ENCODE measurements at places on chromosomes 12 and 14.

DNA sequence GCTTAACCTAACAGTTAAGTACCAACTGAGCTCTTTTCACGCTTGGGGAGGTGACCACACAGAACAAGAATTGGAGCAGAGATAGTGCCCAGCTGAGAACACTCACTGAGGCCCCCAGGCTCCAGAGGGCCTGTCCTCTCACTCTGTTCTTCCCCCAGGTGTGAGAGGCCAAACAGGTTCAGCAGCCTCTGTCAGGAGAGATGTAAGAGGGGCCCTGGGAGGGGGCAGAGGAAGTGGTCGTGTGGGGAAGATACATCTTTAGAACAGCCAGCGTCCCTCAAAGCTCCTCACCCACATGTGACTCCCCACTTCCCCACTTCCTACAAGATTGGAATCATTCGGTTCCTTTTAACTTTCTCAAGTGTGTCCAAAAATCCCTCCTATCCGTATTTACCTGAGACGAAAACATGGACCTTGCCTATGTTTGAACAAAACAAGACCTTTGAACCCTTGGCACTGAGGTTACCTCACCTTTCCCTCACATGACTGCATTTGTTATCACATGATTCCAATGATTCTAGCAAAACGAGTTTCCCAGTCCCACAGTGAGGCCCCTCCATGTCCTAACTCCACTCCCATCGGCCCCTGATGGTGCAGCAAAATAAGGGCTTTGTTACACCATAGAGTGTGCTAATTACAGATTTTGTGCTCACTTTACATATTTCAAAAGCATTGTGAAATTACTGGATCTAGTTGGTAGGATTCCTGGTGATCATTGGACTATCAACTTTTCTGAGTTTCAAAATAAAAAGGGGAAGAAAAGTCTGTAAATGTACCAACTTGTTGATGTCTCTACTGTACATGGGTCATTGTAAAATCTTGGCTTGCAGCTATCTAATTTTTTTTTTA is 40.0 kb upstream of the PAPOLA start:
- no peak for DNase-seq

- no peak for DNase-seq
Measured at GRCh38 chr14:81400852-81401251, 728 bp upstream of the STON2 start.

DNA sequence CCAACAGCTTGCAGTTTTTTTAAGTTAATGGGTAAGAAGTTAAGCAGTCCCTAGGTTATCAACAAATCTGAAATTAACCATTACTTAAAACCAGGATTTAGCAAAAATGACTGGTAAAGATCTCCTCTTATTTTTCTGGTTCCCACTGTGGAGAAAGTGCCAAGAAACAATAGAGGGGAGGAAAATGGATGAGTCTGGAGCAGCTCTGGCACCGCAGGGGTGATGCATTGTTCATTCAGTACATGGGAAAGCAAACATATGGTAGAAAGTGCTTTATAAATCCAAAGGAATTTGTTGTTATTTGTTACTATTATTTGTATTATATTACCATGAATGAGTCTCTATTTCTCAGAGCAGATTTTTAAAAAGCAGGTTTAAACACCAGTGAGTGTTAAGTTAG is 92.2 kb downstream of the DYRK2 start:
- no peak for DNase-seq

GRCh38 chr14:71994416-71994815 is 62.2 kb downstream of the RGS6 start:
- no peak for DNase-seq

- no peak for DNase-seq
Measured at GRCh38 chr12:93798279-93799151, 121.3 kb downstream of the CRADD start.

Data from NCI-H1092 (cell line).